CD4-positive, alpha-beta memory T cell (primary cell): ENCODE measurements at places on chromosomes 5 and 9. TPM values are rescaled to one million over a fixed set of nuclear protein-coding genes. Genes with fewer than 3 reads are reported as not detected.
A peak's percentile ranks its signal among the peaks of the same experiment; 100 is the strongest.

- no peak overlapping the region for H3K27ac ChIP-seq
- H3K4me1 ChIP-seq: no peaks in the 10 kb centered on the region
- no peak overlapping the region for H3K4me3 ChIP-seq
- no peaks in the 10 kb centered on the region for H3K36me3 ChIP-seq
- no peak for DNase-seq
Observed at GRCh38 chr5:169100735-169101075, 200.2 kb downstream of the SLIT3 start.

- no peaks in the 10 kb centered on the region for H3K4me1 ChIP-seq
- no peak overlapping the region for H3K27ac ChIP-seq
- no peaks in the 10 kb centered on the region for H3K36me3 ChIP-seq
- H3K4me3 ChIP-seq: no peak overlapping the region
Observed at GRCh38 chr9:34741628-34742027, 31.7 kb upstream of the CCL21 start.

GRCh38 chr9:17319864-17320263 is 185.0 kb downstream of the CNTLN start:
- no peaks in the 10 kb centered on the region for H3K27me3 ChIP-seq
- no peak overlapping the region for H3K4me3 ChIP-seq
- DNase-seq: no peak
- no peaks in the 10 kb centered on the region for H3K36me3 ChIP-seq
- no peak overlapping the region for H3K27ac ChIP-seq

GRCh38 chr5:154627698-154628678 is 127.2 kb upstream of the LARP1 start:
- H3K36me3 ChIP-seq: no peaks in the 10 kb centered on the region
- no peaks in the 10 kb centered on the region for H3K4me1 ChIP-seq
- H3K4me3 ChIP-seq: no peak overlapping the region
- DNase-seq: no peak
- H3K27ac ChIP-seq: no peak overlapping the region
- no peaks in the 10 kb centered on the region for H3K27me3 ChIP-seq

DNA sequence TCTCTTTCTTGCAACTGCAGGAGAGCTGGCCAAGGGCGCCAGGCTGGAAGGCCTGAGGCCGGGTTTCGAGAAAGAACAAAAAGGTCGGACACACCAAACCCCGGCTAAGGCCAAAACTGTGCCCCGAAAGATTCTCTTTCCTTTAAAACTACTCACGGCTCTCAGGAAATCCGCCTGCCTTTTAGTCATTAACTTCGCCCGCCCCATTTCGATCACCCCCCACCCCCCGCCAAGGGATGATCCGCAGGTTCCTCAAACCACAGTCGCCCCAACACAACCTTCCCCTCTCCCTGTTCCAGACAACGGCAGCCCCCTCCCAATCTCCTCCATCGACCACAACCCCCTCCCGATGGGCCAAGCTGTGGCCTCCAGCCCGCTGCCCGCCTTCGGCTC is 536 bp downstream of the FEM1C start:
- no peaks in the 10 kb centered on the region for H3K27me3 ChIP-seq
- H3K4me1 ChIP-seq: peaks cover 51% of the 10 kb centered on the region
- H3K36me3 ChIP-seq: peaks cover 11% of the 10 kb centered on the region
- peak; percentile 60 for DNase-seq

DNA sequence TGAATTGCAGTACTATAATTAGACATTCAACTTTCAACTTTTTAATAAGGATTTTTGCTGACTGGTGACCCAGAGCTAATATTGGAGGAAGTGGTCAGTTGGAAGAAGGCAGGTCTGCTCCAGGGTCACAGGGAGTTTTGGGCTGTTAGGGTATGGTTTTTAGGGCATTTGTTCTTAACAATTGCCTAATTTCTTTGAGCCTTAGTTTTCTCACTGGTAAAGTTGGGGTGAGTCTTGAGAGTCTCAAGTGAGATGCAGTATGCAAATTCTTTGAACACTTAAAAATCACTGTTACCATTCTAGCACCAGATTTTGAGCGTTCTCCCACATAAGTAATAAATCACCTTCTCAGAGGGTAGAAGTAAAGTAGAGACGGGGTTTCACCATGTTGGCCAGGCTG is 50.9 kb downstream of the RMI1 start:
- H3K36me3 ChIP-seq: no peaks in the 10 kb centered on the region
- H3K4me1 ChIP-seq: no peaks in the 10 kb centered on the region
- no peak overlapping the region for H3K27ac ChIP-seq
- no peak overlapping the region for H3K4me3 ChIP-seq
- no peaks in the 10 kb centered on the region for H3K27me3 ChIP-seq

- no peak for DNase-seq
- H3K27ac ChIP-seq: no peak overlapping the region
- no peaks in the 10 kb centered on the region for H3K27me3 ChIP-seq
- H3K4me3 ChIP-seq: no peak overlapping the region
- H3K36me3 ChIP-seq: no peaks in the 10 kb centered on the region
- peaks cover 10% of the 10 kb centered on the region for H3K4me1 ChIP-seq
Observed at GRCh38 chr5:61279725-61280124, 52.3 kb upstream of the ZSWIM6 start.

GRCh38 chr5:2598503-2598902 is 153.0 kb downstream of the IRX2 start:
- no peaks in the 10 kb centered on the region for H3K27me3 ChIP-seq
- no peak for DNase-seq
- no peaks in the 10 kb centered on the region for H3K4me1 ChIP-seq
- H3K27ac ChIP-seq: no peak overlapping the region

DNA sequence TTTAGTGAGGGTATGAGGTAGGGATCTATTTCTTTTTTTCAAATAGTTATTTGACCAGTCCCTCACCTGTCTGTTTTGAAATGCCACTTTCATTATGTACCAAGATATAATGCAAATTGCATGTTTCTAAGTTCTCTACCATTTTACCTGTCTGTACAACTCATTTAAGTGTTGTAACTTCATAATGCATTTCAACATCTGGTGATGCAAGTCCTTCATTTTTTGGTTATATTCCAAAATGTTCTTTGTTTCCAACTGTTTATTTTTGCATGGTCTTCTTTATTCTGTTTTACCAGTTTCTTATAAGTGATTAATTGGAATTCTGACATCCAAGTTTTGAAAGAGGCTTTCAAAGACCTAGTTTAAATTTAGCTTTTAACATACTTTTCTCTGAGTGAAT is 26.8 kb downstream of the TDRD7 start:
- H3K27ac ChIP-seq: no peak overlapping the region
- no peak for DNase-seq
- no peak overlapping the region for H3K4me3 ChIP-seq
- H3K36me3 ChIP-seq: no peaks in the 10 kb centered on the region
- H3K4me1 ChIP-seq: no peaks in the 10 kb centered on the region

GRCh38 chr5:170393235-170393634 is 4.1 kb upstream of the KCNMB1 start:
- DNase-seq: peak; percentile 8
- H3K27ac ChIP-seq: no peak overlapping the region
- H3K4me1 ChIP-seq: peaks cover 13% of the 10 kb centered on the region
- H3K36me3 ChIP-seq: no peaks in the 10 kb centered on the region

GRCh38 chr5:67301285-67301903 is 104.8 kb upstream of the CD180 start:
- H3K4me3 ChIP-seq: no peak overlapping the region
- no peak overlapping the region for H3K27ac ChIP-seq
- DNase-seq: no peak
- H3K36me3 ChIP-seq: no peaks in the 10 kb centered on the region
- H3K27me3 ChIP-seq: no peaks in the 10 kb centered on the region
- no peaks in the 10 kb centered on the region for H3K4me1 ChIP-seq

GRCh38 chr9:89179895-89180734 is 1.5 kb upstream of the SHC3 start:
- peak; percentile 4 for DNase-seq
- peaks cover 23% of the 10 kb centered on the region for H3K27me3 ChIP-seq
- H3K27ac ChIP-seq: no peak overlapping the region

- H3K27me3 ChIP-seq: no peaks in the 10 kb centered on the region
- H3K36me3 ChIP-seq: no peaks in the 10 kb centered on the region
- H3K4me1 ChIP-seq: no peaks in the 10 kb centered on the region
- no peak for DNase-seq
- H3K4me3 ChIP-seq: no peak overlapping the region
Observed at GRCh38 chr5:115289104-115289503, 7.3 kb downstream of the CCDC112 start.

The GDNF gene
- total RNA-seq: not detected

The IGFBPL1 gene
- not detected for total RNA-seq

The TJP2 gene
- 9.9 TPM for total RNA-seq

The MEF2C gene
- 0.12 TPM for total RNA-seq

The SLC6A7 gene
- not detected for total RNA-seq

The EDIL3 gene
- total RNA-seq: not detected

The THBS4 gene
- 0.47 TPM for total RNA-seq

The BASP1 gene
- total RNA-seq: 0.90 TPM

The BTNL3 gene
- total RNA-seq: not detected

The GPX8 gene
- not detected for total RNA-seq

The ARAP3 gene
- total RNA-seq: 14.7 TPM

The IFNE gene
- total RNA-seq: not detected

The GDA gene
- not detected for total RNA-seq
